ENCODE measurements at places on chromosomes 2 and 18.
A peak's percentile ranks its signal among the peaks of the same experiment; 100 is the strongest.

- no peak for DNase-seq
Observed at GRCh38 chr18:73007195-73007914, 139.6 kb upstream of the NETO1 start.

DNA sequence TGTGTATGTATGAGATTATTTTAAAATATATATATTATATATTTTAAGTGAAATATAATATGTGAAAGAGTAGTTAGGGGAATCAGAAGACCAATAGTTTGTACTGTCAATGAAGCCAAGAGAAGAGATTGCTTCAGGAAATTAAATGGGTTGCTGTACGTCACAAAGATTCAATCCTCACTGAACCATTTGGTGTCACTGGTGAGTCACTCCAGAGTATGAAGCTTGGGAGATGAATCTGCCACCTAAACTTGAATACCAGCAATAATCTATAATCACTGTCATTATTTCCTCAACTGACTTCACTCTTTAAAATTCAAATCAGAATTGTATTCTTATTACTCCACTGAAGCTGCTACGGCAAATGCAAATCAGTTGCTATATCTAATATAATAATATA lies 41.9 kb upstream of the SCN9A start:
- peak; percentile 3 for DNase-seq

GRCh38 chr18:6412933-6413472 lies 1.7 kb downstream of the L3MBTL4 start:
- DNase-seq, result no peak

- no peak for DNase-seq
Observed at GRCh38 chr2:143078104-143078503, 51.1 kb upstream of the ARHGAP15 start.

DNA sequence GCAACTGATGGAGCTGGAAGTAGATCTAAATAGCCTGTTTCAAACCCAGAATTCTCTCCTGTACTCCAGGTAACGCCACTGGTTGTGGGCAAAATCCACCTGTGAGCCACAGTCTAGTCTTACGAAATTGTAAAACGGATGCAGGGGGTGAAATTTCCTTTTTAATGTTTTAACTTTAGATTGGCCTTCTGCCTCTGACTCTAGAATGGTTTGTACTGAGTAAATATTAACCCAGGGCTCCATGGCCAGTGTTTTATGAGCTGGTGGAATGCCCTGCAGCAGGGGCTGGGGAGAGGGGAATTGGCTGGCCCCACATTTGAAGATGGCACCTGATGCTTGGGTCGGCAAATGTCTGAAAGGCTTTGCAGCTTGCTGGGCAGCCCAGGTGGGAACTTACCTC lies 156.6 kb downstream of the MYCN start:
- DNase-seq, result no peak

DNA sequence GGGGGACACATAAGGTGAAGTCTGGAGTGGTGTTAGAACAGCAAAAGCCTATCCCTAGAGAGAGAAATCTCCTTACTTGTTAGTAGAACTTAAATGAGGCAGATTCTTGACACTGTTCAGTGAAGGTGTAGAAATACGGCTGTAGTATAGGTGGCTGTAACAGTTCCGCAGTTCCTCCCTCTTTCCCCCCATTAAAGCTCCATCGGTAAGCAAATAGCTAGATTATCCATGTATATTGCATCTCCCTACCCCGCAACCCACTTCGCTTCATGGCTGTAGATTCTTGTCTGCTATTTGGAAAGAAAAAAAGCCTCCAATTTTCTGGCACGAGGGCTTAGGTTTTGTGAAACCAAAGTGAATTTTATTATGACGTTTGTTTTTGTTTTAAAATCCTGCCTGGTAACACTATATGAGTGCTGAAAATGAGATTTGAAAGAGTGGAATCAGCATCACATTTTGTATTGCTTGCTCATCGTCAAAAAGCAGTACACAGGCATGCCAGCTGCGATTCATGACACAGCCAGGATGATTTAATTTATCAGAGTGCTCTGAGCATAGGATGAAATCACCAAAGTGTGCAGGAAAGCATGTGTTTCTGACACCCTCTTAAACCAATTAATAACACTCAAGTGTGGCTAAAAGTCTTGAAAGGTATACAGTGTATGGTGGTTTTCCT lies 1.4 kb downstream of the FAM171B start:
- DNase-seq, result peak; percentile 30

DNA sequence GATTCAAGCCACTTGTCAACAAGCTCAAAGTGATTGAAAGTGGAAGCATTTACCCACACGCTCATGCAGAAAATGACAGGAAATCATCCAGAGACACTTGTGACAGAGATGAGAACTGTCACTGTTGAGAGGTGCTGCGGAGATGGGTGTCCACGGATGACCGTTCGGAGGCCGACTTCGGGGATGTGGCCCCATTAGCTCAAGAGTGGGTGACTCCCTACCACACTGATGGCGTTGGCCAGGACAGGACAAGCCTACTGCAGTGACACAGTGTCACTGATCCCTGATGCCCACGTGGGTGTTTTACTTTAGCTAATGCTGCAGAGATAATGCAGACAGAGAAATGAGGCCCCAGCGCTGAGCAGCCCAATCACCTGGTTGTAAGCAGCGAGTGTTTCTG lies 81.5 kb upstream of the YWHAQ start:
- DNase-seq, result no peak

DNA sequence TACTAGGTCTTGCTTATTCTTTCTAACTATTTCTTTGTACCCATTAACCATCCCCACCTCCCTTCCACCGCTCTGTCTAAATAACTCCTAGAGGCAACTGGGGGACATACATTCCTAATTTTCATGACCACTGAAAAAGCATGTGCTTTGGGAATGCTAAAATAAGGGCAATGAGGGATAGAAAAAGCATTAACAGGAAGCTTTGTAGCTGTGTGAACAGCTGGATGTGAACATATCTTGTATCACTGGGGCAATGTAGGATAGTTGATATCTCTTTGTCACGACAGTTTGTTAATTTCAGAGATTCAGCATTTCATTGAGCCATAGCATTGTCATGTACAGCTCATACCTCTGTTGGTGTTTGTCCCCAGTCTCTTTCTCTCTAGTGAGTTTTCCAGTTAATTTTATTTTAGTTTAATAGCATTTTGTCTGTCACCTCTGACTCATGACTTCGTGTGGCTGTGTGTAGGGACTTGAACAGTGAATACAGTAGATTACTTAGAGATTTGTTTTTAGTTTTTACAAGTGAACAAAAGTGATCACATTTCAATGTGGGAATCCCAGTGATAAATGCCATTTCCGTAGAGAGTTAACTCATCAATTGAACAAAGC lies 230.3 kb upstream of the NRP2 start:
- DNase-seq, result no peak

- DNase-seq, result no peak
Observed at GRCh38 chr18:42730272-42730671, 385.2 kb downstream of the RIT2 start.

GRCh38 chr2:195675783-195676427 lies 18.9 kb downstream of the SLC39A10 start:
- no peak for DNase-seq

- no peak for DNase-seq
Observed at GRCh38 chr2:27049422-27050280, 1.8 kb upstream of the AGBL5 start.

DNA sequence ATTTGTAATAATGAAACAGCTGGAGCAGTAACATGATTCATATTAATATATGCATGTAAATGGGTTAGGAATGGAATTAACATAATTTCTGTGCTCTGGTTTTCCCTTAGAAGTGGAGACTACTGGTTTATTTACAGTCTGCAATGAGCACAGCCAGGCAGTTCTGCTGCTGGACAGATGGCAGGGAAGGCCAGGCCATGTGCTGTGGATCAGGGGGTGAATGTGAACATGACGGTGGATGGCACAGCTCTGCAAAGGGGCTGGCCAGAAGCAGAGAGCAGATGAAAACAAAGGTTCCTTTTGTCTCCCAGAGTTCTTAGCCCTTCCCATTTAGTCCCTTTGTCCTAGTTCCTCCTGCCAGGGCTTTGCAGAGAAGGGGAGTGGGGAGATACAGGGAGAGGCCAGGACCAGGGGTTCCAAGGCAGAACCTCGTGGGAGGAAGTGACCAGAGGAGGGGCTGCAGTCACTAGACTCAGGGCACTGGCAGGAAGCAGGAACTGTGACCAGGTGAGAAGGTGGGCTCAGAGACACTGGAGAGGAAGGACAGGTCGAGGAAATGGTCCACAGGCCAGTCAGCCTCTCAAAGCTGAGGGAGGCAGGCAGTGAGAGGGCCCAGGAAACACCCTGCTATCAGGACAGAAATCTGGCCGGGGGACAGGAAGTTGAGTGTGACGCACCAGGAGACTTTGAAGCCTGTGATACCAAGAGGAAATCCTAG lies 112.9 kb upstream of the ATP8B1 start:
- DNase-seq, result peak; percentile 47

GRCh38 chr2:56871644-56872043 lies 687.9 kb downstream of the CCDC85A start:
- no peak for DNase-seq

- no peak for DNase-seq
Observed at GRCh38 chr18:33677891-33678290, 99.9 kb downstream of the ASXL3 start.

DNA sequence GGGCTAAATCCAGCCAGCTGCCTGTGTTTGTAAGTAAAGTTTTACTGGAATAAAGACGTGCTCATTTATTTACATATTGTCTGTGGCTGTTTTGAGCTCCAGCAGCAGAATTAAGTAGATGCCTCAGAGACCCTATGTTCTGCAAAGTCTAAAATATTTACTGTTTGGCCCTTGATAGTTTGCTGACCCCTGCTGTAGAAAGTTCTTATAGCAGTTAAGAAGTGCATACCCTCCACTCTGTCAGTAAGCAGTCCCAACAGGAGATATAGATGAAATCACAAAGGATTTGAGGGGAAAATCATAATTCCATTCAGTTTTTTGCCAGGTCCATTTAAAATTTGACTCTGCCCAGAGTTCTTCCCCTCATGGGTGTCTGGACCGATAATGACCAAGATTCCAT lies 50.1 kb upstream of the ITM2C start:
- peak; percentile 21 for DNase-seq

DNA sequence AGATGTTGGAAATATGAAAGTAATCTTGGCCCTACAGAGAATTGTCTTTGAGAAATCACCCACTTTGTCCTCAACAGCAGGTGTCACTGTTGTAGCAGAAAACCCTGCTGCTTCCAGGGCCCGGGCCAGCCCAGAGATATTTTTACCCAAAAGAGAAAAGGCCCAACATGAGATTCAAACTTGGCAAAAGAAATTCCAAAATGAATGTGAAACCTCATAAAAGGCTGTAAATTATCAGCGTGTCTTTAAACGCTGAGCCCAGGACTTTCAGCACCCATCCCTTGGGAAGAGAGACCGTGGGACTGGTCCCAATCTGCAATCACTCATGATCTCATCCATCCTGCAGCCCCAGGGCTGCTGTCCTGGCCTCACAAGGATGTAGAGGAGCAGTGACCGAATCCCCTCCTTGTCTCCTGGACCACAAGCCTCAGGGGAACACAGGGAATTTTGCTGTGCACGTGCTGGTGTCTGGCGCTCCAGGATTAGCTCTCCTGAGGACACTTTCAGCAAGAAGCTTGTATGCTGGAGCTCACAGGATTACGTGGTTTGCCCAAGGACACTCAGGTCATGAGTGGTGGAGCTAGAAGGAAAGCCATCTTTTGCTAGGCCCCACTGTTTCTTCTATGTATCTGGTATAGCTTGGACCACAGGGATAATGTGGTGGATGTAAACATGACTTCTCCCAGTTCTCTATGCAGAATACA lies 202.1 kb downstream of the RNF144A start:
- DNase-seq, result peak; percentile 16

DNA sequence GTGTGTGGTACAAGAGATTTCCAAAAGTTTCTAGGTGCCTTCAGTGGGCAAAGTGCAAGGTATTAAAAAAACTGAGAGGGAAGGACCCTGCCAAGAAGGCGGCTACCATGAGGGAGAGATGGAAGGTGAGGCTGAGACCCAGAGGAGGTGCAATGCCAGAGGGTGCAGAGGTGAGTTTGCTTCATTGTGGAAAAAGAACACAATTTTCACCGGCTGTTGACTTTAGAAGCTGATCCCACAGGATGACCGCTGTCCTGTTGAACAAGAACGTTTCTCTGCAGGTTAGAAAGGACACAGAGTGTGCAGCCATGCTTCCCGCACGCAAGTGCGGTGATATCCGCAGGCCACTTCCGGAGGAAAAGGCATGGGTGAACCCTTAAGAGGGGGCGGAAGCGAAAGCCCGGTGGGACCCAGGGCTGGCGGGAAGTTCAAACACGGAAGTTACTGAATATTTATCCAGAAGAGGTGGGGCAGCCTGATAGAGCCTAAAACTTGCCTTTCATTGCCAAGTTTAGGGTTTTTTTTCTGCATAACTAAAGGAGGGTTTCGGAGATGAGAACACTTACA lies 16.6 kb downstream of the SP110 start:
- no peak for DNase-seq

GRCh38 chr2:174076040-174076439 lies 110.9 kb upstream of the SP3 start:
- no peak for DNase-seq
